ENCODE measurements at places on chromosomes 5 and 9.
A peak's percentile ranks its signal among the peaks of the same experiment; 100 is the strongest.

DNA sequence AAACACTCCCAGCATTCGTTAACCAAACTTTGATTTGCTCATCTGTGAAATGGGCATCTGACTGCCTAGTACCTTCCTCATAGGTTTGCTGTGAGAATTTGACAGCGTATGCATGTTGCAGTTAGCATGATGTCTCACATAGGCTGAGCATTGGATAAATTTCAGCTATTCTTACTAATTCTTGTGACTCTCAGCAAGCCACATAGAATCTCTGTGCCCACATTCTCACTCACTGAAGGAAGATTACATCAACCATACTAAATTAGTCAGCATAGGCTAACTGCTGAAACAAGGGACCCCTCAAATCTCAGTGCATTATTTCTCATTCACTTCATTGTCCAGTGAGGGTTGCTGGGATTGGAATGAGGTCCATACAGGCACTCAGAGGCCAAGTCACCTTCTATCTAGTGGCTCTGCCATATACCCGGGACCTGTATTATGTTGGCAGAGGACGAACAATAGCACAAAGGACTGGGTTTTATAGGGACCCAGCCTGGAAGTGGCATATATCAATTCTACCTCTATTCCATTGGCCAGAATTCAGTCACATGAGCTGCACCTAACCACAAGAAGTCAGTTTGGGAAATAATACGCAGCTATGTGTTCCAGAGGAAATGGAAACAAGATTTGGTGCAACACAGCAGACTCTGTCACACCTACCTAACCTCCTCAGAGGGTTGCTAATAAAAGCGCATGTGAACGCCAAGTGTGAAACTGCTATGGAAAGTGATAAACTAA is 4.2 kb upstream of the PTGER4 start:
- DNase-seq: no peak

DNA sequence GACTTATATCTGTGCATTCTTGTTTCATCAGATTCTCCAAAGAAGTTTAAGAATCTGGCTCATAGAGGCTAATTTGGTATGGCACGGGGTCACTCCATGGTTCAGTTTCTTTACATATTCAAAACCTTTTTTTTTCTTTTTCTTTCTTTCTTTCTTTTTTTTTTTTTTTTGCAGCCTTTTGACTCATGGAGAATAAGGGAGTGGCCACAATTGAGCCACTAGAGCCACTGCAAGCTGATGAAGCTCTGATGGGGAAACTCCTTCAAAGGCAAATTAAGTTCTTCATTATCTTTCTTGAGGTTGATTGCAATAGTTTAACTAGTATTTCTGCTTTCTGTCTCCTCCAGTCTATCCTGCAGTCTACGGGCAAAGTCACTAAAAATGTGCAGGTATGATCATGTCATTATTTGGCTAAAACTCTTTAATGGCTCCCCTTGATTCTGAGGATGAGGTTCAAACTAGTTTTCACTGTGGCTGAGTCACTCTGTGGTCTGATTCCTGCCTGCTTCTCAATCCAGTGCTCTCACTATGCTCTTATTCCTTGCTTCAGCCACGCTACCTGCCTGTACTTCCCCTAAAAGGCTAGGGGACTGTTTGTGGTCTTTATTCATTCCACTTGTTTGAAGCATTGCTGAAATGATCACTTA is 93.5 kb upstream of the RIOK2 start:
- DNase-seq: no peak

GRCh38 chr5:126777257-126777974 is 480 bp downstream of the LMNB1 start:
- peak; percentile 86 for DNase-seq

GRCh38 chr5:17154211-17154996 is 63.0 kb upstream of the BASP1 start:
- DNase-seq: no peak

DNA sequence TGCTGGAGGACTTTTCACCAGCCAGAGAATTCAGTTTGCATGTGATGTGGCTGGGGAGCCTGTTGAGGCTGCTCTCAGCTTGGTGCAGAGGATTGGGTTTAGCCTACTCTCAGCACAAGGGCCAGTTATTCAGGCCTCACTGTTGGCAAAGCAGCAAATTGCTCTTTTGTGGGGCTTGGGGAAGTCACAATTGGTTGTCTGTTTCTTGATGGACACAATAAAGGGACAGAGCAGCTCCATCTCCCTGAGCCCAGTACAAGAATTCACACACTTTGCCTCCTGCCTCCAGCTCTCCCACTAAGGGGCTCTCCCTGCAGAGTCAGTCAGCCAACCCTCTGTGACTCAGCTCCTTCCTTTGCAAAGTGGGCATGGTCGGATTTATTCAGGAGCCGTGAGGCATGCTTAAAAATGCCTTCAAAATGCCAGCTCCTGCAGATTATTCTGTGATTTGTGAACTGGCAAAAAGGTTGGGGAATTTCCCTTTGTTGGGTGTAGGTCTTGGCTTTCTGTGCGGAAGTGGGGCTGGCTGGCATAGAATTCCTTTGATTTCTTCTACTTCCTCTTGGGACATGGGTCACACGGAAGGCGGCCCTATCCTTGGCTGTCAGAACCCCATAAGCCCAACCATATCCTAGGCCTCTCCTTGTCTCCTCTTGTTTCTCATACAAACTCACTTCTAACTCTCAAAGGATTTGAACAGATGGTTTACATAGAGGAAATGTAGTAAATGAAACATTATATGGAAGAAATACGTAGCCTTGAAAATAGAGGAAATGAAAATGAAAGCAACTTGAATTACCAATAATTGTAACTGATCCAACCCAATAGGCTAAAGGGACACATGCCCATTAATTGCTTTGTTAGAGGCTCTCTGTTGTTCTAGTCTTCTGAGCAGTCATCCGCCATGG is 118.7 kb upstream of the CD180 start:
- DNase-seq: no peak

DNA sequence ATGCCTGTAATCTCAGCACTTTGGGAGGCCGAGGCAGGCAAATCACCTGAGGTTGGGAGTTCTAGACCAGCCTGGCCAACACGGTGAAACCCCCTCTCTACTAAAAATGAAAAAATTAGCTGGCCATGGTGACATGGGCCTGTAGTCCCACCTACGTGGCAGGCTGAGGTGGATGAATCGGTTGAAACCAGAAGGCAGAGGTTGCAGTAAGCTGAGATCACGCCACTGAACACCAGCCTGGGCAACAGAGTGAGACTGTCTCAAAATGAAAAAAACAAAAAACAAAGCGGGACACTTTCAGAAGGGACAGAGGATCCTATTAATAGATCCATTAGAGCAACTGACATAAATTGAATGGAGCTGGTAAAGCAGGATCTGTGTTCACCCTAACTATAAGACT is 89.6 kb upstream of the SGCD start:
- DNase-seq: no peak

- DNase-seq: no peak
These were observed at the start of gene KCNV2 for GRCh38 chr9:2717385-2717784. Gene KCNV2 (plus strand): TSS chr9:2717510. CDS start chr9:2717740, 230 bp downstream.

DNA sequence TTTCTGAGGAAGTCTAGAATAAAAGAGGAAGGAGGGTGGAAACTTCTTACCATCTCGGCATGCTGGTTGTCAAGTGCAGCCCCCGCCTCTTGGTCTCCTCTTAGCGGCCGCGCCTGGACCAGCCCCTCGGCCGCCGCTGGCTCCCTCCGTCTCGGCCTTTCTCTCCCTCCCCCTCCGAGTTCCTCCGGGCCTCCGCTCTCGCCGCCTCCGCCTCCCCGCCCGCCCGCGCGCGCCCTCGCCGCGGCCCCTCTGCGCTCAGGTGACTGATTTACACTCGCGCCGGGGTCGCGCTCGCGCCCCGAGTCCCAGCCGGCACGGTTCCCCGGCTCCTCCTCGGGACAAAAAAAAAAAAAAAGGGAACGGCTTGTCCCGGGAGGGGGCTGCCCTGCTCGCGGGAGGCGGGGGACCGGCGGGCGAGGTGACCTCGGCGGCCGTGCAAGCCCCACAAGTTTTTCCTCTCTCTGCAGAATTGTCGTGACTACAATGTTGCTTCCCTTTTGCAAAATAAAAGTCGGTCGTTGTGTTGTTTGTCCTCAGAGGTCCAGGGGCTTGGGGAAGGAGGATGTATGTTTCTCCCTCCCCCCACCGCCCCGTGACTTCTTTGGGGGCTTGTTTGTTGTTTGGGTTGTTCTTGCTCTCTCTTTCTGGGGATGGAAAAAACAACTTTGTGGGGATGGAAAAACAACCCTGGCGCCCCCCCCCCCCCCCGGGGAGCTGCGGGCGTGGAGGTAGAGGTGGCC is at the start of gene BNC2:
BNC2 (minus strand) TSS at position 75 of the 740 bp plus-strand sequence; CDS start at position 53, 22 bp downstream.
- no peak for DNase-seq

DNA sequence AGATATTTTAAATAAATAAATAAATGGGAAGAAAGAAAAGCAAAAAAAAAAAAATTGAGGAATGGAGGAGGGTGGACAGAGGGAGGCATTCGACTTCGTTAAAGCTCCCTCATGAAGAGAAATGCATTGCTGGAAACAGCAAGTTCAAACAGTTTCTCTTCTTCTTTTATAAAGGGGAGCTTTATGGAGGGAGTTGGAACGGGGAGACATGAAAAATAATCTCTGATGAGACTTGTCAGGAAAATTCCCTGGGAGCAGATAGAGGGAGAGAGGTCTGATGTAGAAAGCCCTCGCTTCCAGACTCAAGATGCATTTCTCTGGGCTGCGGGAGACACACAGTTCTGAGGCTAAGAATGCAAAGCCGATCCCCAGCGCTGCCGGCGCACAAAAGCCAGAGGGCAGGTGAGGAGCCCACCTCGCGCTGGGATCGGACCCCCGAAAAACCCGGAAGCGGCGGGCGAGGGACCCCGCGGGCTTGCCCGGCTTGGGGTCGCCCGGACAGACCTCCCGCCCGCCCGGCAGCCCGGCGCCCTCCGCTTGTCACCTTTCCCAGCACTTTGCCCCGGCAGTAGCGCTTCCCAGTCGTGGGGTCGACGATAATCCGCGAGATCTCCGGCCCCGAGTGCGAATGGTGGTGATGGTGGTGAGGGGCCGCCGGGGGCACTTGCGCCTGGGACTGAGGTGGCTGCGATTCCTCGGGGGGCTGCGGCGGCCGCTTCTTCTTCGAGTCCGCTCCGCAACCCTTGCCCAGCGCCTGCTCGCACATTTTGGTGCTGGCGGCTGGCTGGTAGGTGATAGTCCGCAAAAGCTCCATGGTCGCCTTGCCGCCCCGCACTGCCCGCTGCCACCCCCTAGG is 512 bp downstream of the PLK2 start:
- DNase-seq: no peak

DNA sequence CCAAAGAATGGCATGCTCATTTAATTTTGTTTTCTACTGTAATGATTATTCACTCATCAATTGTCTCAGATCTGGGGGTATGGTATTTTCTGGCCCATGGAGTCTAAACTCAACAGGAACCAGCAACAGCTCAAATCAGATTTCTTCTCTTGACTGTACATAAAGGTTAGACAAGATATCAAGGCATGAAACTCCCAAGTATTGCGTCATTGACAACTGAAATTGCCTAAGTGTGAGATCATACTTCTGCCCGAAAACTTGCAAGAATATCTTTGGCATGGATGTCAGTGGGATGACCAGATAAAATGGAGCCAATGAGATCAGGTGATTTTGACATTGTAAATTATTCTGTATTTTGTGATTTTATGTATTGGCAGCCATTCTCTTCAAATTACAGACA is 141.7 kb upstream of the STK32A start:
- no peak for DNase-seq

DNA sequence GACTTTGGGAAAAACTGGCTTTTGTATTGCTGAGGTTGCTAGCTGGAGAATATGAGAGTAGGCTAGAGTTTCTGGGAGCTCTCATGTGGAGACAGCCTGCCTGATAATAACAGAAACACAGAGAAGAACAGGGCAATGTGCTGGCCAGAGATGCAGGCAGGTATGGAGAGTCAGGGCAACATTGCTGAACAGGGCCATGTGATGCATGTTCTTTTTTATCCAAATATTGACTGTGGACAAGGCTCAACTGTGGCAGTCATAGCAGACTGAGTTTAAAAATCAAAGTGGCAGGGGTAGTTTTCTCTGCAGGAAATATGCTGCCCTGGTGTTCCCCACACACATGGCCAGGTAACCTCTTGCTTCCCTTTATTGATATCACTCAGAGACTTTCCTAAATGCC is 381.1 kb downstream of the RASEF start:
- no peak for DNase-seq

- DNase-seq: no peak
These were observed 5.7 kb downstream of the ASS1 start for GRCh38 chr9:130450344-130451003.

DNA sequence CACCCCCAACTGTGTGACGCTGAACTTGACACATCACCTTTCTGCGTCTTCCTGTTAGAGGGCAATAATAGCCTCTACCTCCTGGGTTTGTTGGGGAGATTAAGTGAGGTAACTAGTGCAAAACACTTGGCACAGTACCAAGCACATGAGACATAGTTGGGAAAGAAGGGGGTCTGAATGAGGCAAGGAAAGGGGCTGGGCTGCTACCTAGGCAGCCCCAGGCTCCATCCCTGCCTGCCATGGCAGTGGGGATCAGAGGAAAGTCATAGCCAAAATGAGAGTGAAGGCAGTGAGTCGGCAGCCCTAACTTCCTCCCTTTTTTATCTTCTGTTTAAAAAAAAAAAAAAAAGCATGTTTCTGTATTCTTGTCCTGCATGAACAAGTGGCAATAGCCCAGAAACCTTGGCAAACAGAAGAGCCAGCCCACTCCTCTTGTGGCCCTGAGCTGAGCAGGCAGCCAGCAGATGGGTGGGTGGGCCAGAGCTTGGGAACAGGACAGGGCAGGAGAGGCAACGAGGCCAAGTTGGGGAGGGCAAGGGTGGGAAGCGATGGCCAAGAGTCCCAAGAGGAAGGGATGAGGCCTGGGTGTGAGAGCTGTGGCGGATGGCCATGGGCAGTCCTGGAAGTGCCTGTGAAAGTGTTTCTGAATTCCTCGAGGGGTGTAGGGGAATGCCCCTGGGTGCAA is 11.4 kb downstream of the CAMK2A start:
- DNase-seq: no peak

DNA sequence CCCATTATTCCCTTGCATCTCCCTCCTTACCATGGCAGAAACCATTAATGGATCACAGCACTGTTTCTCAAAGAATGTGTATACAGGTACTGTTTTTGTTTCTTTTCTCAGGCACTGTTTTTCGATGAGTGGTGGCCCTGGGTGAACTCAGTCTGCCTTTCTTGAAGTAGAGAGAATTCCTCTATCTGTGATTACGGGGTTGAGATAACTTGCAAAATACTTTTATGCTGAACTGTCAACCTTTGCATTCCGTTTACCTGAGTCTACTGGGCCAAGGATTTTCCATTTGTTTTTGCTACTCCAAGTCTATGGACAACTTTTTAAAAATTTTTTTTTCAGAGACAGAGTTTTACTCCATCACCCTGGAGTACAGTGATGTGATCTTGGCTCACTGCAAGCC is 82.7 kb upstream of the CLINT1 start:
- DNase-seq: no peak

GRCh38 chr9:893115-893514 is 51.6 kb downstream of the DMRT1 start:
- DNase-seq: no peak
